ENCODE measurements at places on chromosomes 3 and 15.
A peak's percentile ranks its signal among the peaks of the same experiment; 100 is the strongest.

- DNase-seq = no peak
These were observed 596.7 kb downstream of the TUSC7 start for GRCh38 chr3:117306299-117306698.

GRCh38 chr15:78265137-78265460 lies 737 bp downstream of the DNAJA4 start:
- no peak for DNase-seq

DNA sequence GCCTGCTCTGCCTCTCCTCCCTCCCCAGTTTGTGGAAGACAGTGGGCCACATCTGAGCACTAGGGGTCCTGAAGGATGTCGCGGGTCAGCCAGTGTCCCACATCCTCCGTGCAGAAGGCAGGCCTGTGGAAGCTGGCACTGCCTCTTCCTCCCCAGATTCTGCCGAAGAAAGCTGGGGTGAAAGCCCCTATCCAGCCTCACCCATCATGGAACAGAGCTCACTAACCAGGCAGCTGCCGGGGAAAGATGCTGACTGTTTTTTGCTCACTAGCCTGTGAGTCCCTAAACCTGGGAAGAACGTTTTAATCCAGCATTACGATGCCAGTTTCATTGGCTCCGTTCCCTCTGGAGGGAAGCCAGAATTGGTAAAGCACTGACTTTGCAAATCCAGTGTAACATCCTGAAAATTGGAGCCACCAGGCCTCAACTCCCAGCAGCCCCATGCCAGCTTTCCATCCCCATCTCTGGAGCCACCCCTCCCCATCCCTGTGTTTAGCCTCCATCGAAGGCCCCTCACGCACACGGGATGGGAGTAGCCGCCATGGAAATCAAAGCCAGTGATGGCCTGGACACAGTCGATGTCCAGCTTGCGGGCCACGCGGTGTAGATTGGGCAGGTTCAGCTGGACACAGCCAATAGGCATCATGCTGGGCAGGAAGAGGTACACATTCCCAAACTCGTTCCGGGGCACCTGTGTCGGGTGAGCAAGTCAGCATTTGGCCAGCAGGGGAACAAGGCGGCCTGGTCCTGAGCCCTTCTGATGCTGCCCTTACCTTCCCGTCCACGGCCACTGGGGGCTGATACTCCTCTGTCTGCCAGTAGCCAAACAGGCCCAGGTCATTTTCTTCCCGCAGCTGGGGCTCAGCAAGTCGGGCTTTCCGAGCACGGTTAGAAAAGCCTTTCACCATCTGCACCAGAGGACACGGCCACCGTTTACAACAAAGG lies 23.5 kb downstream of the TMEM43 start:
- no peak for DNase-seq

- DNase-seq = no peak
These were observed 62.2 kb downstream of the TIGIT start for GRCh38 chr3:114356066-114356465.

DNA sequence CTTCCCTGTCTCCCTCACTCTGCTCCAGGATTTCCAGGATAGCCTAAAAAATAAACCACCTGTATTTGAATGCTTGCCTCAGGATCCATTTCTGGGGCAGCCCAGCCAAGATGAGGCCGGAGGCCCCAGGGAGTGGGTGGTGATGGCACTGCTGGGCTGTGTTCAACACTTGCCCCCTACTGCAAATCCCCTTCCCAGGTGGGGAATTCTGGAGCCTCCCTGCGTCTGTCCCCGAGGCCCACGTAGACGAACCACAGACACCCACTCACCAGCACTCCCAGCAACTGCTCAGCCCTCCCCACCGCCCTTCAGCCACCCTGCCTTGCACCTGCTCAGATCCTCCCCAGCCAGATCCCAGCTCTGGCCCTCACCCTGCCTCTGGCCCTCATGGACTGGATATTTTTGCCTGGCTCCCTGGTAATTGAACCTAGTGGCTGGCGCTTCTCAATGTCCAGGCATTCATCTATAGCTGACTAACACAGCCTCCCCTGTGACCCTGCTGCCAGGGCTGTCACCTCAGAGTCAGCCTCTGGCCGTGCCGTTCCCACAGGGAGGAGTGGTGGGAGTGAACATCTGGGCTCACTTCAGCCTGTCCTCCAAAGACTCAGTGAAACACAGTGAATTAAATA lies 17.1 kb upstream of the EPB42 start:
- no peak for DNase-seq

GRCh38 chr15:70240082-70240481 lies 142.4 kb upstream of the TLE3 start:
- no peak for DNase-seq

DNA sequence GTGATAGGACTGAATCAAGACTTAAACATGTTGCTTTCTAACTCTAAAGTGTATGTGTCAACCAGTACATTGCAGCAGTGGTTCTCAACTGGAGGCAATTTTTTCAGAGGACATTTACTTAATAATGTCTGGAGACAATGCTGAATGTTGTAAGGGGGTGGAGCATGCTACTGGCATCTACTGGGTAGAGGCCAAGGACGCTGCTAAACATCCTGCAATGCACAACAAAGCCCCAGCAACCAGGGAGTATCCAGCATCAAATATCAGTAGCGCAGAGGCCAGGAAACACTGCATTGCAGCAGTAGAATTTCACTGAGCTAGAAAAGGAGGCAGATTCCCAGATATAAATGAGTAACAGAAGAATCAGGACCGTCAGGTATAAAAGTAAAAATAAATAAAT lies 79.8 kb upstream of the GRM7 start:
- no peak for DNase-seq

DNA sequence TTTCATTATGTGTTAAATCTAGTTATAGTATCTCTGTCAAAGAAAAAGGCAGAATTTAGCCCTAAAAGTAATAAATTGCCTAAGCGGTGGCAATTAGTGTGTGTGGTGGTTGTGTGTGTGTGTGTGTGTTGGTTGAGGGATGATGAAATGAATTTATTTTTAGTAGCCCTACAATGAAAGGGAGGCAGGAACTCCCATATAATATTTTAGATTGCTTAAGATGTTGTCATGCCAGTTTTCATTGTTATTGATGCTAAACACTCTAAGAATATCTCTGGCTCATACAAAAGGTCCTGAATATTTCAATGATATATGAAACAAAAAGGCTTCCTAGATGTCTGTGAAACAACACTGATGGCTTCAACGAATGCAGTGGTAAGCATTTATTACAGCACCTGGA lies 140.6 kb upstream of the TBC1D5 start:
- no peak for DNase-seq

DNA sequence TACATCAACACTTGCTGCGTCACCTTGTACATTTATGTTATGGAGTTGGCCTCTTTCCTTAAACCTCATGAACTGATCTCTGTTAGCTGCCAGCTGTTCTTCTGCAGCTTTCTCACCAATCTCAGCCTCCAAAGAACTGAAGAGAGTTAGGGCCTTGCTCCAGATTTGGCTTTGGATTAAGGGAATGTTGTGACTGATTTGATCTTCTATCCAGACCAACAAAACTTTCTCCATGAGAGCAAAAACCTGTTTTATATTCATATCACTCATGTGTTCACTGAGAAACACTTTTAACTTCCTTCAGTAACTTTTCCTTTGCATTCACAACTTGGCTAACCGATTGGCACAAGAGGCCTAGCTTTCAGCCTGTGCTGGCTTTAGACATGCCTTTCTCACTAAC lies 1156.0 kb upstream of the CADM2 start:
- DNase-seq = no peak

DNA sequence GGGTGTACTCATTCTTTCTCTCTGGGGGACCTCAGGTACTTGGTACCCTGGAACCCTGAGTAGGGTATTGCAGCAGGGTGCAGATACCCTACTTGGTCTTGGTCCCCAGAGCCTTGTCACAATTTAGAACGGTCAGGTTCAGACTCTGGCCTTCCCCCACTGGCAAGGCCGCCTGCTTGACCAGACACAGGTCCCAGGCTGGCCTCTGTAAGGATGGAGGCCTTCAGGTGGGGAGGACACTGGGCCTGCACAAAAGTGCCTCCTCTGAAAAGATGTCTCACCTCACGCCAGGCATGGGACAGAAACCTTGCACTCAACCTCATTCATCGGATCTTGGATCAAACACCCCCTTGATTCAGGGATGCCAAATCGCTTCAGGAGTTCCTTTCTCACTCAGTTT lies 158.4 kb downstream of the KLF13 start:
- peak; percentile 19 for DNase-seq

DNA sequence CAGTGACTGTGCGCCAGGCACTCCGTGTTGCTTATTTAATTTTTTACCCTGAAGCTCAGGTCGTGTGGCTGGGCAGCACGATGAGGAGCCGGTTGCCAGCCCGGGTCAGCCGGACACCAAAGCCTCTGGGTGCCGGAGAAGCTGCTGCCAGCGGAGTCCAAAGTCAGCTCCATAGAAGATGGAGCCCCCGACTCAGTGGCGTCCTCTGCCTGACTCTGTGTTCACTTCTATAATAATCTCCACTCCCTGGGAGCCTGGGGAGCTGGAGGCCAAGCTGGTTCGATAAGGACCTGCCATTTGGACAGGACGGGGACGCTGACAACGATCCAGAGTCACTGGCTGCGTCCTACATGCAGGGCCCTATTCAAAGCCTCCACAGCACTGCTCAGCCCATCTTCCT lies 78.6 kb downstream of the VGLL4 start:
- no peak for DNase-seq

DNA sequence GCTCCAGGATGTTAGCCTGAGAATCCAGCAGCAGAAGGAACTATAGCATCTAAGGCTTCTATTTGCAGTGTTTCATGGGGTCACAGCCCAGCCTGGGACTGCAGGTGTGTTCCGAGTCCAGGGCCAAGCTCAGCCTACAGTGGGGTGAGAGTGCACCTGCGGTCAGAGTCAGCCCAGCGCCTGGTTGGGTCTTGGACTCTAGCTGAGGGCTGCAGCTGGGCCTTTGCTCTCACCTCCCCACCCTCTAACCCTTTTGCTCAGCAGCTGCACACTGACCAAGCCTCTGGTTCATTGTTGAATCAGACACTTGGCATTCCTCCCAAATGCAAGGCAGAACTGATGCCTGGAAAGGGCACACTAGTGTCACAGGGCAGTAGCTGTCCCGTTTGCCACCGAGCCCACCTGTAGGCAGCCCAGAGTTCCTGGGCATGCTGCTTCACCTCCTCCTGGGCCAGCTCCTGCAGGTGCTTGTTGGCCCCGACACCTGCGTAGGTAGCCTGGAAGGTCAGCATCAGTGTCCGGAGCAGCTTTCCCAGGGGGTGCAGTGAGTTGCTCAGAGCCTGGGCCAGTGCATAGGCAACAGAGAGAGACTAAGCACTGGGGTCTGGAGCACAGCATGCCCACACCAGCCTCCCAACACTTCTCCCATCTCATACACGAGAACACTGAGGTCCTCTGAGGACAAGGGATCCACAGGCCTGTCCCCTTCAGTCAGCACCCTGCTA lies 17.5 kb downstream of the ALS2CL start:
- DNase-seq = peak; percentile 68

- DNase-seq = no peak
These were observed 21.3 kb downstream of the HEXA start for GRCh38 chr15:72354496-72354895.

GRCh38 chr3:11078826-11079515 lies 75.3 kb upstream of the HRH1 start:
- no peak for DNase-seq

DNA sequence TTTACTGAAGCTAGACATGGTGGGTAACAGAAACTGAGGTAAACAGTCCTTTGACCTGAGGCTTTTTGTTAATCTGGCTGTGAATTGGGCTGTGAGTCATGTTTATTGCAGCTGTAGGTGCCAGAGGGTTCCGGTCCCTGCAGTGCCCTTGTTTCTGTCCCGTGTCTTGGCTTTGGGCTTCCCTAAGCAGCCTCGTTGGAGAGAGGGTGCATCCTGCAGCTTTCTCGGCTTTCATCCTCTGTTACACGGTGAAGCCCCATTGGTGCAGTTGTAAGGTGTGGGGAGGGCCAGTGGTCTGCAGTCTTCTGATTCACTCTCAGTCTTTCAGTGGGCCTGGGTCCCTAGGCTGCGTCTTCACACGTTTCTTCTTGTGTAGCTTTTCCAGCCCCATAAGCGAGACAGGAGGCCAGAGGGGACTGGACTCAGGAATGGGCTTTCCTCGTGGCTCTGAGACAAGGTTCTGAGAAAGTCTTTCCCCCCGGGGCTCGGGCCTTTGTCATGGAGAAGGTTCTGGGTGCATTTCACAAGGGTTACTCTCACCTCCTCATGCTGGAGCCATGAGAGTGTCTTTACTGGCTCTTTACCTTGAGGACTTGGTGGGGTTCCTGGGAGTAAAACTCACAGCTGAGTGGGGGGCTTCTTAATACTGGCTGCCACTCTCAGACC lies 33.1 kb downstream of the ASB7 start:
- DNase-seq = no peak

DNA sequence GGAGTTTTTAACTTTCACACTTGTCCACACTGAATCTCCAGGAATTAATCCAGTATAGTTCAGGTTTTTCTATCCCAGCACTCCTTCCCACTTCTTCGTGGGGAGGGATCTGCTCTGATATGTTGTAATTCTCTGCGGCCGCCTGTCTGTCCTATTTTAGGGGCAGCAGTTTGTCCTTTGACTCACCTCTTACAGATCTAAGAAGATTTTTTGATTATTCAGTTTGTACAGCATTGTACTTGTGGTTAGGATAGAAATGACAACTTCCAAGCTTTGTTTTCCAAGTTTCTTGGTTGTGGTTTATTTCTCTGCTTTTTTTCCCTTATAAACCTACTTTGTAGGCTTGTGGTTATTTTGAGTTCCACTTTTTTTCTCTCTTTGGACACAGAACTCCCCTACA lies 601.7 kb downstream of the SI start:
- DNase-seq = no peak
